ENCODE measurements at places on chromosomes 1 and 21. TPM values are rescaled to one million over a fixed set of nuclear protein-coding genes. Genes with fewer than 3 reads are reported as not detected.

DPM3 gene
- total RNA-seq: 182 TPM

DNA sequence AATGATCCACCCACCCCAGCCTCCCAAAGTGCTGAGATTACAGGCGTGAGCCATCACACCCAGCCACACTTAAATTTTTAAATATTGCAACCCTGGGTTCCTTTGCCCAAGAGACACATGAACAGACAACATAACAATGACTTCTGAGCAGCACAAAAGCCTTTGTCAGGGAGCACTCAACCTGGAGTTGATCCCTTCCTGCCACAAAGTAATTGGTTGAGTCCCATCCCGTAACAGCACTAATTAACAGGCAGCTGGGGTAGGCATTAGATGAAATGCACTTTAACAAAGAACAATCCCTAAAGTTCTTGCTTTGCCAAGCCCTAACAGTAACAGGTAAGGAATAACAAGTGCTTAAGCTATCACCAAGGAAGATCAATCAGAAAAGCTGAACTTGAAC lies 5.9 kb upstream of the BCAR3 start:
- H3K36me3 ChIP-seq: no peaks in the 10 kb centered on the region
- H3K4me1 ChIP-seq: peaks cover 2% of the 10 kb centered on the region
- DNase-seq: no peak
- no peaks in the 10 kb centered on the region for H3K27me3 ChIP-seq
- no peak overlapping the region for H3K27ac ChIP-seq

TNFRSF9 gene
- 0.17 TPM for total RNA-seq

CELA2A gene
- not detected for total RNA-seq

- H3K4me3 ChIP-seq: no peak overlapping the region
- H3K36me3 ChIP-seq: no peaks in the 10 kb centered on the region
- H3K27ac ChIP-seq: no peak overlapping the region
- H3K27me3 ChIP-seq: no peaks in the 10 kb centered on the region
These were observed 432.9 kb downstream of the PLPP3 start for GRCh38 chr1:56146449-56146848.

DNA sequence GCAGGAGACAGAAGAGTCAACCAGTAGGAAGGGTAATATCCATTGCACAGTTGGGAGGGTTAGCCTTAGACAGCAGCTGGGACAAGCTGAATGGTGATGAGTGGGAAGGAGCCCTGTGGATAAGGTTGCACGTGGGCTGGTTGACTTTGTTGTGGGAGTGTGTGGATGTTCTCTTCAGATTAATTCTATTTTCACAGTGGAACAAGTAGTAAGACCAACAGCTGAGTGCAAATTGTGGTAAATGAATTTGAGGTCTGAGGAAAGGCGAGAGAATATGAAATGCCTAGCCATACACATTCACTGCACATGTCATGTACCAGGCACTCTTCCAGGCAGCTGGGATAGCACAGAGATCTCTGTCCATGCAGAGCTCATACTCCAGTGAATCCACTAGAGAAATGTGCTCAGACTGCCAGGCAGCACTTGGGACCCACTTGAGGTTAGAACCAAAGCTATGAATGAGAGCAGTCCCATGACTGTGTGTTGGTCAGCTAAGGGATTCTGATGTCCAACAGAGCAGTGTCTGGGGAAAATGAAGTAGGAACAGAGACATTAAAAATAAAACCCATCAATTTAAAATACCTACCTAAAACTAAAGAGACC lies 25.2 kb upstream of the VTCN1 start:
- H3K27ac ChIP-seq: no peak overlapping the region
- H3K4me3 ChIP-seq: no peak overlapping the region
- H3K4me1 ChIP-seq: no peaks in the 10 kb centered on the region

GRCh38 chr1:156249593-156249992 lies 1.7 kb upstream of the PAQR6 start:
- peaks cover 13% of the 10 kb centered on the region for H3K27me3 ChIP-seq
- peaks cover 9% of the 10 kb centered on the region for H3K4me1 ChIP-seq
- H3K4me3 ChIP-seq: no peak overlapping the region
- peaks cover 31% of the 10 kb centered on the region for H3K36me3 ChIP-seq
- no peak for DNase-seq

Data from colonic mucosa (tissue), 4 donors.